Right renal pelvis (tissue), 4 donors: ENCODE measurements at places on chromosomes 11 and 22. TPM values are rescaled to one million over a fixed set of nuclear protein-coding genes. Genes with fewer than 3 reads are reported as not detected.

The PANX3 gene
- polyA plus RNA-seq, result not detected

The AMPD3 gene
- polyA plus RNA-seq, result 5.4 TPM

The MMP12 gene
- 5.6 TPM for polyA plus RNA-seq

The TMPRSS13 gene
- polyA plus RNA-seq, result 0.62 TPM

The LRRC51 gene
- 26.2 TPM for polyA plus RNA-seq

The LIMK2 gene
- polyA plus RNA-seq, result 53.2 TPM

The MCM5 gene
- 74.2 TPM for polyA plus RNA-seq

The ARHGAP42 gene
- polyA plus RNA-seq, result 31.5 TPM

The FZD4 gene
- 76.2 TPM for polyA plus RNA-seq

The NECTIN1 gene
- 38.6 TPM for polyA plus RNA-seq

The TKFC gene
- 63.8 TPM for polyA plus RNA-seq

The PKDREJ gene
- polyA plus RNA-seq, result 0.49 TPM

The CATSPER1 gene
- polyA plus RNA-seq, result 0.01 TPM

DNA sequence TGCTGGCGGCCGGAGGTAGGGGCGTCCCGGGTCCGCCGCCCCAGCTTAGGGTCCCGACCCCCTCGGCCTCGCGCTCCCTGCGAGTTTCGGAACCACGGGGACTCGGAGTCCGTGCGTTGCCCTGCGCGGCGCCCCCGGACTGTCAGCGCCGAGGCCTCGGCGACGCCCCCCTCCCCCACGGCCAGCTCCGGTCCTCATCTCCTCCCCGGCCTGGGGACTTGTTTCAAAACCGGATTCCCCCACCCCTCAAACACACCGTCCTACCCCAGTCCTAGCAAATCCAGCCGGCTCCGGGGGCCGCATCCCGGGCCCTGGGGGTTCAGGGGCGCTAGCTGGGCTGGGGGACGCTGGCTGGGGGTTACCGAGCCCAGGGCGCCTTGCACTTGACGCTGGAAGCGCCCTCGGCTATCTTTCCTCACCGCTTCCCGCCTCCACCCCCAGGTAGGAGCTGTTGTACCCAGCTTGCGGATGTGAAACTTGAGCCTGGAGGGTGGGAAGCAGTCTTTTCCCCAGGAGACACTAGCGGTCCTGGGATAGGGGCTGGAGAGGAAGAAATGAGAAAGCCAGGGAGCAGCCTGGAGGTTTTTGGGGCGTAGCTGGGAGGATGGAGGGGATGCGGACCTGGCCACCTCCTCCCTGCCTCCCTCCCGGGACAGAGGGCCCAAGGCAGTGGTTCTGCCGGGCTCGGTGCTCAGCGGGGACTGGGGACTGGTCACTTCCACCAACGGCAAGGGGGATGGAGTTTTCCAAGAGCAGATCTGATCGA lies 550 bp downstream of the FBLN1 start:
- no peak for DNase-seq

- DNase-seq, result no peak
Observed at GRCh38 chr11:34056672-34057071, 5.1 kb downstream of the CAPRIN1 start.

GRCh38 chr11:129018991-129019390 lies 76.3 kb upstream of the TP53AIP1 start:
- DNase-seq, result no peak

- DNase-seq, result no peak
Observed at GRCh38 chr11:46920755-46921154, 2.4 kb upstream of the LRP4 start.

GRCh38 chr22:50732681-50733080 lies 5.3 kb upstream of the ACR start:
- no peak for DNase-seq

GRCh38 chr11:61144511-61145179 lies 16.6 kb downstream of the VPS37C start:
- DNase-seq, result no peak

- no peak for DNase-seq
Observed at GRCh38 chr11:9139628-9140357, 48.4 kb upstream of the SCUBE2 start.

DNA sequence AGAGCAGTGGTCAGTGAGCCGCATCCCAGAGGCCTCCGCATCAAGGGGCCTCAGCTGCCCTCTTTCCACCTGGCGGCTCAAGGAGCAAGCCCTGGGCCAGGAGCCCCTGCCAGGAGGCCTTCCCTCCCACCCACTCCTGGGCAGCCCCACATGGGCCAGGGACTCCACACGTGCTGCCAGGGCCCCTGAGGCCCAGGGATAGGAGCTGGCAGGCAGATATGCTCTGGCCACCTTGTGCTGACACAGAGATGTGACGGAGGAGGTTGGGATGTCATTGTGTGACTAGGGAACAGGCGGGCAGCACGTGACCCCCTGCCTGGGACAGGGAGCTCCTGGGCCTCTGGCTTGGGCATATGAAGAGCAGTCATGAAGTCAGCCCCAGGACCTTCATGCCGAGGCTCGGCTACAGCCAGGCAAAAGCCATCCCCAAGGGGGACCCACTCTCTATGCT lies 77.9 kb downstream of the PIWIL3 start:
- no peak for DNase-seq

DNA sequence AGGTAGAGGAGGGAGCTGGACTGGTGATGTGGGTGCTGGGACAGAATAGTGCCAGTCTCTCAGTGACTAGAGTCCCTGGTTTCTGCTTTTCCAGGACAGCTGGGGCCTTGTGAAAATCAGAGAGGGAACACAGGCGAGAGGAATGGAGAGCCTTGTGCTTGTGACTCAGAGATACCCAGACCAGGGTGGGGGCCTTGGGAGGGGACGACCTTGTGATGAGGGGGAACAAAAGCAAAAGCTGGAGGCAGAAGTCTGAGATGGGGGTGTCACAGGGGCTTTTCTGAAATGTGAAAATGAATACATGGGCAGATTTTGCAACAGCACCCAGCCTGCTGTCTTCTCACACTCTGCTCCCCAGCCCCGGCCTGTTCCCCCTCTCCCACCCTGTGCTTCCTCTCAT lies 3.4 kb upstream of the NR1H3 start:
- DNase-seq, result no peak

DNA sequence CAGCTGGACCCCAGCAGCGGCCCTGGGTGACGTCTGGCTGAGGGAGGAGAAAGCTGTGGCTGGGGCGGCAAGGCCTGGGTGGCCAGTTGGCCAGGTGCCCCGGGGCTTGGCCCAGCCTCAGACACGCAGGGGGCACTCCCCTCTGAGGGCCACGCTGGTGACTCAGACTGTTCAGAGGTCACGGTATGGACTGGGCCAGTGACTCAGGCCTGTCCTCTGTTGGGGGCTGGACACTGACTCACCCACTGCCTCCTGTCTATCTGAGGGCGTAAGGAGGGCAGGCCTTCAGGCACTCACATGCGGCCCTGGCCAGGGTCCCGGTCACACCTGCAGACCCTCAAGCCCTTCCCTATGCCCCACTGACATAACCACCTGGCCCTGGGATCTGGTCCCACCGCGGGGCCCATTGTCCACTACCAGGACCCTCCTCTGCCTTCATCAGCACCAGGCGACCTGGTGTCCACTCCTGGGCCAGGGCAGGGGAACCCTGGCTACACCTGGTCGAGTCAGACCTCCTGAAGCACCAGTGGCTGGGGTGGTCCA lies 3.7 kb upstream of the MUC5AC start:
- no peak for DNase-seq

- DNase-seq, result no peak
Observed at GRCh38 chr11:13210424-13210823, 67.2 kb upstream of the BMAL1 start.

DNA sequence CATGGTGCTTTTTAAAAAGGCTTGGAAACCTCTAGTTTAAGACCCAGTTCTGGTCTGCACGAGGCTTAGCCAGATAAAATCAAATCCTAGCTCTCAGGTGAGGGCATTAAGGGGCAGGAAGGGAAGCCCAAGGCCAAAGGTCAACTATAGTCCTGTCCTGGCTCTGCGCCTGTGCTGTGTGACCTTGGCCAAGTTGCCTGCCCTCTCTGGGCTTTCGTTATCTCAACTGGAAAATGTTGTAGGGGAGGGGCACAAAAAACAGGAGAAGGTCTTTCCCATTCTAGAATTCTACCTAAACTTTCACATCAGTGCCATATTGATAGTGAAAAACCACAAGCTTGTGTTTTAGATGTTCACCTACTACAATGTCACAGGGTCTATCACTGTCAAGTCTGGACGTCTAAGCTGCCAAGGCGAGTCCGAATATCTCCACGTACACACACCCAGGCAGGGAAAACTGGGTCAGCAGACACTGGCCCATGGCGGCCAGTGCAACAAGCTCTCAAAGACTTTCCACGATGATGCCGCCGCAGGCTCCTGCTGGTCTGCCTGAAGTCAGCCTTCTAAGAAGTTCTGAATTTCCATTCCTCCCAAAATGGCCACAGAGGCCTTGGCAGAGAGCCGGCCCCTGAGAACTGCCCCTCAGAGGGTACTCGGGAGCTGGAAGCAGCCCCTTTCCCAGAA lies 18.0 kb downstream of the MN1 start:
- DNase-seq, result no peak

DNA sequence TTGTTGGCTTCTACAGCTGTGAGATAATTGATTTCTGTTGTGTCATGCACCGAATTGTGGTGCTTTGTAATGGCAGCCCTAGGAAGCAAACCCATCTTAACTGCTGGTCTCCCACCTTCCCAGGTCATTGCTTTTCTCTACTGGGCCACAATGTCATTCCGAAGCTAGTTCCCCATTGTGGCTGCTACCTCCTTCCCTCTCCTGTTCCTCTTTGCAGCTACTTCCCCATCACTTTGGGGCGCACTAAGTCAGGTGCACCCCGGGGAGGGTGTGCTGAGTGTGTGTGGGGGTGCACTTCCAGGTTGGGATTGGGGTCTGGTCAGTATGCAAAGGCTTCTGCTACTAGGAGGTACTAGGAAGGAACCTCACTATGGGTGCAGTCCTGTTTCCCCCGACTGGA lies 109.3 kb downstream of the ST3GAL4 start:
- no peak for DNase-seq
